Psoas muscle (tissue), 8 donors: ENCODE measurements at places on chromosomes 16 and 17.
A peak's percentile ranks its signal among the peaks of the same experiment; 100 is the strongest.

DNA sequence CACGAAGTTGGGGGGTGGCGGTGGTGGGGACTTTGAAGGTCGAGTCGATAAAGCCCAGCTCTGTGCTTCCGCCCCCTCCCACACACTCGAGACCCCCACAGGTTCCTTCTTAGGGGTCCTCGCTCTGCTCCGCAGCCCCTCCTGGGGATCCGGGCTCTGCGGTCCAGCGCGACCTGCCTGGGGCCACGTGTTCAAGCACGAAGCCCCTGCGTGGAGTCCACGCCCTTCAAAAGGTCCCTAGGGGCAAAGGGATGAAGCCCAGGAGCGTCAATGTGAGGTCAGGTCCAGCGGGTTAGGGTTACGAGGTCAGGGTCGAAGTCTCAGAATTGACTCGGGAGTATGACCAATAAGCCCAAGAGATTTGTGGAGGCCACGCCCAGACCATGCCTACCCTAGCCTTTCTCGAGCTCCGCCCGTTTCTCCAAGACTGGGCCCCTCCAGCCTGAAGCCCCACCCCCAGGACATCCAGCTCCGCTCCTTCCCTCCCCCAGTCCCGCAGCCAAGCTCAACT lies 786 bp upstream of the CACNA1G start:
- no peak overlapping the region for H3K27ac ChIP-seq
- peak overlapping the region; percentile 64 for H3K4me3 ChIP-seq
- H3K4me1 ChIP-seq = peaks cover 19% of the 10 kb centered on the region
- no peaks in the 10 kb centered on the region for H3K36me3 ChIP-seq
- peak; percentile 53 for DNase-seq

GRCh38 chr17:29124925-29125273 lies 55.3 kb downstream of the MYO18A start:
- peaks cover 45% of the 10 kb centered on the region for H3K4me1 ChIP-seq
- peaks cover 99% of the 10 kb centered on the region for H3K36me3 ChIP-seq
- DNase-seq = peak; percentile 53
- peak overlapping the region; percentile 72 for H3K27ac ChIP-seq
- no peaks in the 10 kb centered on the region for H3K27me3 ChIP-seq
- H3K4me3 ChIP-seq = no peak overlapping the region

GRCh38 chr16:81077076-81077940 lies at the start of gene C16orf46:
C16orf46 (minus strand) TSS chr16:81077238; CDS start chr16:81063955, 13,283 bp downstream.
- peak within 1 kb of the TSS; percentile 75 for H3K4me3 ChIP-seq
- H3K27ac ChIP-seq = peak within 1 kb of the TSS; percentile 95
- H3K4me1 ChIP-seq = no peaks in the 10 kb centered on the region
- H3K36me3 ChIP-seq = peaks cover 6% of the 10 kb centered on the region
- no peaks in the 10 kb centered on the region for H3K27me3 ChIP-seq

- DNase-seq = no peak
- H3K36me3 ChIP-seq = no peaks in the 10 kb centered on the region
Observed at GRCh38 chr17:32998887-32999228, 7.2 kb downstream of the SPACA3 start.

DNA sequence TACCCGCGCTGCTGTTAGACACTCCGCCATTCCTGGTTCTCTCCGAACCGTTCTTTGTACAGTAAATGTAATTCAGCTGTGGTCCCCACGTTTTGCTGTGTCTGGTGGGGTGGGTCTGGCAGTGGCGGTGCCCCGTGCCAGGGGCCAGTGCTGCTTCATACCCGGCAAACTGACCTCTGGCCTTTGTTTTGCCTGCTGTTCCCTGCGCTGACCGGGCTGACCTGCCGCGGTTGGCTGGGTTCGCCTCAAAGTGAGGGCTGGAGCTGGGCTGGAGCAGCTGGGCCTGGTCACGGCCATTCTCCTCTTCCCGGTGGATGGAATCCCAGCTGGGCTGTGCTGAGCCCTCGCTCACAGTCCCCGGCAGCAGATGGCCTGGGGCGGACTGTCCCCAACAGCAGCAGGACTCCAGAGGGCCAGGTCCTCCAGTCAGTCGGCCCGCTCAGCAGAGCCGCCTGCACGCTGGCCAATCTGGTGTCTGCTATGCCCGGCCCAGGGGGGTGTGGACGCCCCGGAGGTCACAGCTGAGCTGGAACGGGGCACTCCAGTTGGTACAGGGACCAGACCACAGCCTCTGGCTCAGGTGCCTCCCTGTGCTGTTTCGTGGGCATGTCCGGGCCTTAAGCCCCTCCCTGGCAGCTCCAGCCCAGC lies 1.5 kb upstream of the WFIKKN1 start:
- peaks cover 25% of the 10 kb centered on the region for H3K4me1 ChIP-seq
- peak; percentile 32 for DNase-seq
- peak overlapping the region; percentile 4 for H3K27ac ChIP-seq
- H3K36me3 ChIP-seq = peaks cover 43% of the 10 kb centered on the region
- no peaks in the 10 kb centered on the region for H3K27me3 ChIP-seq
- H3K4me3 ChIP-seq = no peak overlapping the region

DNA sequence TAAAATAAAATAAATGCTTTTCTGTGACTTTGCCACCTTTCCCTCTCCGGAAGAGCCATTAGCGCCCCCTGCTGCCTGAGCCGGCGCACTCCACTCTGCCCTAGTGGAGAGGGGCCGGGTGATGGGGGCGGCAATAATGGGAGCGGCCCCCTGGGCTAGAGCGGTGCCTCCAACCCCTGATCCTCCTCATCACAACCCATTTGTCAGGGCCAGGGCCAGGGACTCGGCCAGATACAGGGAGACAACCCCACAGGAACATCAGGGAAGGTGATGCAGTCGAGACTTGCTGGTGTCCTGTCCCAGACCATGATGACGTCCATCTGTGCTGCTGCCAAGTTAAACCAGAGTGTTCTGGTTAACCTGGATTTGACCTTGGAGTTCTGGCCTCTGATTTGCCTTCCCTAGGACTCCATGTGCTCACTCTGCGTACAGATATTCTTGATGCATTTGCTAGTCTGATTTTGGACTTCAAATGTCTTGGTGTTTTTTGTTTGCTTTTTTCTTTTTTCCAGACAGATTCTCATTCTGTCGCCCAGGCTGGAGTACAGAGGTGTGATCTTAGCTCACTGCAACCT lies 46.1 kb upstream of the BPTF start:
- no peaks in the 10 kb centered on the region for H3K4me1 ChIP-seq
- H3K27ac ChIP-seq = no peak overlapping the region
- no peak overlapping the region for H3K4me3 ChIP-seq

GRCh38 chr16:30813821-30814189 lies 26.8 kb upstream of the ZNF629 start:
- H3K36me3 ChIP-seq = no peaks in the 10 kb centered on the region
- peaks cover 3% of the 10 kb centered on the region for H3K4me1 ChIP-seq
- no peak for DNase-seq
- H3K27ac ChIP-seq = peak overlapping the region; percentile 77
- no peaks in the 10 kb centered on the region for H3K27me3 ChIP-seq
